Lower leg skin (tissue), 4 donors: ENCODE measurements at places on chromosomes 13 and 19. TPM values are rescaled to one million over a fixed set of nuclear protein-coding genes. Genes with fewer than 3 reads are reported as not detected.

The FKRP gene
- 12.8 TPM for total RNA-seq

The SIGLEC10 gene
- 0.53 TPM for total RNA-seq

The SBK2 gene
- not detected for total RNA-seq

The IFNL1 gene
- total RNA-seq, result not detected

The ZNF665 gene
- 2.7 TPM for total RNA-seq

The KLK11 gene
- 281 TPM for total RNA-seq

The VSIG10L gene
- total RNA-seq, result 40.4 TPM

The NCCRP1 gene
- 381 TPM for total RNA-seq

DNA sequence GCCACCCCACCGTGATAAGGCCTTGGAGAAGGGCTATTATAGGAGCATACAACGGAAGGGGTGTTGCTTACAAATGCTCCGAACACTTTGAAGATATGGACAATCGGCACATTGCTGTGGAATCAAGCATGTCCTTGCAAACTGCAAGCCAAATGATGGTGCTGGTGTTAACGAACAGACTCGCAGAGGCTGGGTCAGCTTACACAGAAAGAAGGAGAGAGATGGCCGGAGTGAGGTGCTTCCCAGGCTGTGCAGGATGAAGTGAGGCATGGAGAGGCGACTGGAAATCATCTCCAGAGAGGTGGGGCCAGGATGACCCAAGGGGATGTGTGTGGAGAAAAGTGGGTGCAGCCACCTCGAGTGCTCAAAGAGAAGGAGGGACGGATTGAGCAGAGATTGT lies 42.2 kb downstream of the HSPH1 start:
- peak; percentile 32 for DNase-seq

- DNase-seq, result no peak
Measured at GRCh38 chr13:99366075-99366987, 59.1 kb upstream of the GPR183 start.

DNA sequence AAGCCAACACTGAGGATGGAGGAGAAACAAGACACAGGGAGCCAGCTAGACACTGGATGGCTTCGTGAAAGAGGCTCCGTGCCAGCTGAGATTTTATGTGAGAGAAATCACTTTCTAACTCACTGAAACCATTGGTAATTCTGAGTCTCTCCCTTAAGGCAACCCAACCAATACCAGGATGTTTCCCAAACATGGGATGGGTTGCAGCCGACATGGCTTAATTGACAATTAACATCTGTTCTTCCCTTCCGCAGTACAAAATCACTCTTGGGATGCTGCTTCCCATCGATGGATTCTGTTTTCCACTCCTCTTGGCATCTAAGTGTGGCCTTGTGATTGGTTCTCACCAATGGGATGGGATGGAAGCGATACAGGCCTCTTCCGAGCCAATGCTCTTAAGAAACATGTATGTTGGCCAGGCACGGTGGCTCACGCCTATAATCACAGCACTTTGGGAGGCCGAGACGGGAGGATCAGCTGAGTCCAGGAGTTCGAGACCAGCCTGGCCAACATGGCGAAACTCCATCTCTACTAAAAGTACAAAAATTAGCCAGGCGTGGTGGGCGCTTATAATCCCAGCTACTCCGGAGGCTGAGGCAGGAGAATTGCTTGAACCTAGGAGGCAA lies 2.3 kb upstream of the ZNF787 start:
- DNase-seq, result no peak

DNA sequence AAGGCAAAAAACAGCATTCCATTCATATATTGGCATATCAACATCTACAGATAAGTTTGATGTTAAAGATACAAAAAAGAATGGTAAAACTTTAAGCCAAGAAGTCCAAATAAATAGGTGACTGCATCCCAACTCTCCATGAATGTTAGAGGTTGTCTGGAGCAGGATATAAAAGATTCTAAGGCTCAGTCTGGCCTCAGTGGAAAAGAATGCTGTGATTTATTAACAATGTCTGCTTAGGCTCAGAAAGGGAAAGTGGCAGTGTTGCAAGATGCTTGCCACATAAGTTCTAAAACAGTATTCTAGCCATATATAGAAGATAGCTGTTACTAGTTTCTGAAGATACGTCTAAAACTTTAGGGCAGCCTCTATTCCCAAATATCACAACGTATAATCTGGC lies 179.8 kb upstream of the NBEA start:
- no peak for DNase-seq

GRCh38 chr13:42883142-42883541 lies 101.8 kb downstream of the FAM216B start:
- no peak for DNase-seq

GRCh38 chr13:45416516-45417128 lies 1.6 kb downstream of the SLC25A30 start:
- DNase-seq, result no peak

- no peak for DNase-seq
Measured at GRCh38 chr13:33032037-33032625, 15.9 kb downstream of the KL start.

- DNase-seq, result no peak
Measured at GRCh38 chr13:46182491-46182877, 507 bp upstream of the LCP1 start.

- no peak for DNase-seq
Measured at GRCh38 chr19:36547001-36547732, 19.1 kb upstream of the ZNF260 start.

DNA sequence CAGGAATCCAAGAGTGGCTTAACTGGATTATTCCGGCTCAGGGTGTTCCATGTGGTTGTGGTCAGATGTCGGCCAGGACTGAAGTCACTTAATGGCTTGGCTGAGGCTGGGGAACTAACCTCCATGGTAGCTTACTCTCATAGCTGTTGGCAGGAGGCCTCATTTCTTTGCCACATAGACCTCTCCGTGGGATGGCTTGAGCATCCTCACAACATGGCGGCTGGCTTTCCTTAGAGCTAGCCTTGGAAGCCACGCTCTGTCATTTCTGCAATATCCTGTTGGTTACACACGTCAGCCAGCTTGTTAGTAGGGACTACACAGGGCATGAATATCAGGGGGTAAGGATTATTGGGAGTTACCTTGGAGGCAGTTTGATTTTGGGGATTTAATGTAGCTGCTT lies 5.1 kb downstream of the CRX start:
- DNase-seq, result no peak

DNA sequence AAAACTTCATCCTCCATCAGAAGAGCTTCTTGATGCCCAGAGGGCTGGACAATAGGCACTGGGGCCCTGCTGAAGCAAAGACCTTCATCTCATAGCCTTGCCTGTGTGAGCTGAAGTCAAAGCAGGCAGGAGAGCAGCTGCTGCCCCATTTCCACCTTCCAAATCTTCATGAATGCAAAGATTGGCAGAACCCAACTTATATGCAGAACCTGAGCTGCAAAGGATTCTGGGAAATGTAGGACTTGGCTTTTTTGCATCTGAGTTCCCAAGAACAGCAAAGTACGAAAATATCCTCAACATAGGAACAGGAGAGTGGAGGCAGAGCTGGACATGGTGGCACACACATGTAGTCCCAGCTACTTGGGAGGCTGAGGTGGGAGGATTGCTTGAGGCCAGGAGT lies 30.8 kb downstream of the CKM start:
- no peak for DNase-seq
